ENCODE measurements at places on chromosomes 2 and 18.

- DNase-seq = no peak
These were observed 2.1 kb downstream of the HAT1 start for GRCh38 chr2:171924170-171924942.

- DNase-seq = no peak
These were observed 10.9 kb downstream of the EPAS1 start for GRCh38 chr2:46308081-46308480.

GRCh38 chr18:29418136-29418535 lies 1241.2 kb upstream of the CDH2 start:
- no peak for DNase-seq

DNA sequence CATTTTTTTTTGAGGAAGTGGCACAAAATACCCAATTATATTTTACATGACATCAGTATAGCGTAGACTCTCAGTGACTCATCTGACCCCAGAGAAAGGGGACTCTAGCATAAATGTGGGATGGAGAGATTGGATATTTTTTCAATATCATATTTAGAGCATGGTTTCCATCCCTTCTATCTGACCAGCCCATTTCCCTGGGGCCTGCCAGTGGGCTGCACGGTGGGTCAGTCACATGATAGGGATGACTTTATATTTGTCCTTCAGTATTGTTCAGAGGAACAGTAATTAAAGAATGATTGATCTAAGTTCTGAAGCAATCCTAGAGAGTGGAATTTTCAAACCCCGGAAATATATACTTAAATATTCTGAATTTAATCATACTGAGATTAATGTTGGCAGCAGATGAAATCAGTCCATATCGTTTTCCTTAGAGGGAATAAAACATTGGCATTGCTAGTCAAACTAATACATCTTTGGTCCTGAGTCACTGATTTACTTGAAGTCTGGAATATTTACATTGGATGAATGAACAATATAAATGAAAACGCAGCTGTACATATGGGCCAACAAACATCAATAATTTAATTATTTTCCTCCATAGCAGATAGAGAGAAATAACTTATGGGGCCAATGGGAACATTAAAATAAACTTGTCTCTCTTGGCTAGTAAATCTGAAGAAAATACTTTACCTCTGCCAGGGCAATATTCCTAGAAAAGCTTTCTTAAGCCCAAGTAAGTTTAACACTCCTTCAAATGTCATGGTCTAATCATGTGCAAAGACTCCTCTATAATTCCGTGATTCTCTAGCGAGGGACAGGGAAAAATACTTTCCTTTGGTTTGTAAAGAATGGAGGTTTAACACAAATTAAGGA lies 563.6 kb upstream of the PKDCC start:
- DNase-seq = no peak

All from neuronal stem cell (in vitro differentiated cells).